ENCODE measurements at places on chromosomes 4 and X.
A peak's percentile ranks its signal among the peaks of the same experiment; 100 is the strongest.

GRCh38 chr4:107863850-107864371, 39.2 kb downstream of the SGMS2 start:
- no peak for DNase-seq

DNA sequence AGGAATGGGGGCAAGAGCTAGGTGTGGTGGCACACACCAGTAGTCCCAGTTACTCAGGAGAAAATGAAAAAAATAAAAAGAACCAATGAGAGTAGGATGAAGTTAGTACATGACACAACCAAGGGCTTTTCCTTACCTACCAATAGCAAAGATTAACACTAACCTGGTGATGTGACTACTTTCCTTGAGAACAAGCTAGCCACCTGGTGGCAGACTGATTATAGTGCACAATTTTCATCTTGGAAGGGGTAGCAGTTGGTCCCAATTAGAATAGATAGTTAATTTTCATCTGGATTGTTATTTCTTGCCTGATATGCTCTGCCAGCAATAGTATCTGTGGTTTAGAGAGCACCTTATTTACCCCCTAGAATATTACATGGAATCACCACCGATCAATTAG, 1216.8 kb upstream of the PABPC4L start:
- no peak for DNase-seq

DNA sequence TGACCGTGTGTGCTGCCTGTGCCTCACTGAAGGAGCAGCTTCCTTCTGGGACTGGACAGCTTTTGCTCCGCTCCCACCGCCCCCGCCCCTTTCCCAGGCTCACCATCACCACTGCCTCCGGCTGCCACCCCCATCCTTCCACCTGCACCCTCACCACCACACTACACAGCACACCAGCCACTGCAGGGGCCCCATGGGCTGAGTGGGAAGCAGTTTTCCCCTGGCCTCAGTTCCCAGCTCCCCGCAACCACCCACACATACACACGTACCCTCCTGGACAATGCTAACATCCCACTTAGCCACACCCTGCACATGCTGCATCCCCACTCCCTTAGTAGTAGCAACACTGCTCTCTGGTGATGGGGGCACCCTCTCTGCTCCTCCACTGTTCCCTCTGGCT, 29.6 kb upstream of the COX18 start:
- no peak for DNase-seq

- DNase-seq: peak; percentile 80
Observed at GRCh38 chrX:154398668-154399526, 720 bp downstream of the RPL10 start.

DNA sequence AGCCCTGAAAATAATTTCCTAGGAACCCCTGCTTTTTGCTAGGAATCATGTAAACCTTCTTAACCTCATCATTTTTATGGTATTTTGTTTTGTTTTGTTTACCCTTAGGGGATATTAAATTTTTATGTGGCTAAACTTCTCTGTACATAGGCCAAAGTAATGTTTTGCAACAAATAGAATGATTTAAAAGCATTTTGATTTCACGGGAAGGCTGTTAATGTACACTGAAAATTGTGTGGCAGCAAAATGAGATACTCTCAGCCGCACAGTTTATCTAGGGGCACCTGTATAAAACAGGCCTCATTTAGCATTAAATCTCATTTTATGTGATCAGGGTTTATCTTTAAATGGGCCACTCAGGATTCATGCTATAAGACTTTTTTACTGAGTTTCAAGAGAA, 175.0 kb downstream of the ANTXR2 start:
- DNase-seq: no peak

DNA sequence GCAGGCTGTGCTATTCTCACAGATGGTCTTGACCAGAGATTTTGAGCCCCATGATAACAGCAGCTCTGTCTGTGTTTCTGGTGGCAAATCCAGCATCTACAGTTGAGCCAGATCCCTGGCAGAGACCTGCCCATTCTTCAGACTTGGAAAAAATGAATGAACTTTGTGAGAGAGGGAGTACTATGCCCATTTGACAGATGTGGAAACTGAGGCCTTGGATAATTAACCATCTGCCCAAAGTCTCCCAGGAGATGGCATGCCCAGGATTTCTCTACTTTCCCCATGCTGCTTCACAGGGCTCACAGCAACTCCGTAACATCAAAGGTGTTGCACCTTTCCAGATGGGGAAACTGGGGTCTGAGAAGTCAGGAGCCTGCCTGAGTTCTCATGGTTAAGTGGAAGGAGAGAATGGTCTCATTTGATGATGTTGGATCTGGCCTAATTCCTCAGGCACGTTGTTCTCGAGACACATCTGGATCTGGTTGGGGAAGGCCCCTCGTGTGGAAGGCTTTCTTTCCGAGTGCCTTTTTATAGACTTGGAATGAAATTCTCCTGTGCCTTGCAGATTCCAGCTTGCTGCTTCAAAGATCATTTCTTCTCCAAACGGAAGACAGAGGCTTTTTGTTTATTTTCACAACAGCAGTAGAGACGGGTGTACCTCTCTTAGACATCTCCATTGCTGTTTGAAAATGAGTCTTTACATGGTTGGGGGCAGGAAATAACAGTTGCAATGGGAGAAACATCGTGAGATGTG, 73.3 kb upstream of the STX18 start:
- no peak for DNase-seq

DNA sequence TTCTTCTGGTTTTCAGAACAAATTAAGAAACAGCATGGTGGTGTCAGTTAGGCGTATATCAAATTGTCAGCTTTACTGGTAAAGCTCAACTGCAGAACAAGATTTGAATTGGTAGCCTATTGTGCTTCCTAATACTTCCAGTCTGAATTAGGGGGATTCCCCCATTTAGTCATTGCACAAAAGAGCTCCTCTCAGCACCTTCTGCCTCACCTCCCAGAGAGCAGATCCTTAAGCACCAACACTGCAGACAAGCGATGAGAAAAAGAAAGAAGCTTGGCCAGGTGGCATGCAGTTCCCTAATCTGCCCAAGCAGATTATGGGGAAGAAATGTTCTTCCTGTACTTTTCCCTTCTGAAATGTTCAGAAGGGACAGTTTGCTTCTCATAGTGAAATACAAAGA, 9.2 kb downstream of the MAP9 start:
- DNase-seq: no peak

DNA sequence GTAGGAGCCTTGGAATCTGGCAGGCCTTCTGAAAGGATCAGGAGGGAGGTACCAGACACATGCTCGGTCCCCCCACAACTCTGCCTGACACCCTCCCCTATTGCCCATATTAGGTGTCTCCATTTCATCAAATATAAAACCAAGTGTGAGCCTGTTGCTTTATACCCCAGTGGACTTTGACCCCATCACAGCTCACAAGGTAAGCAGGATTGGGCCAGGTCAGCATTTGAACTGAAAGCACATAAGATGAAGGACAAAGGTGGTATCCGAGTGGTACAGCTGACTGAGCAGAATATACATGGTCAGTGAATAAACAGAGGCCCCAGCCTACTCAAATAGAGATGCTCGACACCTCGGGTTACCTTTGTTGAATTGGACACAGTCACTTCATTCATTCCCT, 20.0 kb downstream of the SLC25A43 start:
- no peak for DNase-seq

DNA sequence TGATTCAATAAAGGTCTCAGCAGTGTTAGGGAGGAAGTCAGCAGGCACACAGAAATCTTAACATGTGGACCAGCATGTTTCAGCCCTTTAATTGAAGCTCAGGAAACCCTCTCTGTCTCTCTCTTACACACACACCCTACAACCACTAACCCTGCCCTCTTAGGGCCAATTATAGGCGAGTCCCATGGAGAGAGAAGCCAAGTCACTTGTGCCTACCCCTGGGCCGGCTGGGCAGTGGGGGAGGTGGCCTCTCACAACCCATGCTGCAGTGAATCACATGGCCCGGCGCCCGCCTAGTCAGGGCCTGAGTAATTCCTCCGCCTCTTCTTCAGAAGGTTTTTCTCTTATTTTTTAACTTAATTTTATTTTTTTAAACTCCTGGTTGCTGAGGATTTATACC, 3.7 kb downstream of the FGD1 start:
- DNase-seq: no peak

- no peak for DNase-seq
Observed at GRCh38 chrX:74178536-74178935, 125.4 kb upstream of the ZCCHC13 start.
